ENCODE measurements at places on chromosomes 6 and 20.
A peak's percentile ranks its signal among the peaks of the same experiment; 100 is the strongest.

GRCh38 chr6:34338811-34339210 is 53.7 kb downstream of the NUDT3 start:
- DNase-seq, result no peak

DNA sequence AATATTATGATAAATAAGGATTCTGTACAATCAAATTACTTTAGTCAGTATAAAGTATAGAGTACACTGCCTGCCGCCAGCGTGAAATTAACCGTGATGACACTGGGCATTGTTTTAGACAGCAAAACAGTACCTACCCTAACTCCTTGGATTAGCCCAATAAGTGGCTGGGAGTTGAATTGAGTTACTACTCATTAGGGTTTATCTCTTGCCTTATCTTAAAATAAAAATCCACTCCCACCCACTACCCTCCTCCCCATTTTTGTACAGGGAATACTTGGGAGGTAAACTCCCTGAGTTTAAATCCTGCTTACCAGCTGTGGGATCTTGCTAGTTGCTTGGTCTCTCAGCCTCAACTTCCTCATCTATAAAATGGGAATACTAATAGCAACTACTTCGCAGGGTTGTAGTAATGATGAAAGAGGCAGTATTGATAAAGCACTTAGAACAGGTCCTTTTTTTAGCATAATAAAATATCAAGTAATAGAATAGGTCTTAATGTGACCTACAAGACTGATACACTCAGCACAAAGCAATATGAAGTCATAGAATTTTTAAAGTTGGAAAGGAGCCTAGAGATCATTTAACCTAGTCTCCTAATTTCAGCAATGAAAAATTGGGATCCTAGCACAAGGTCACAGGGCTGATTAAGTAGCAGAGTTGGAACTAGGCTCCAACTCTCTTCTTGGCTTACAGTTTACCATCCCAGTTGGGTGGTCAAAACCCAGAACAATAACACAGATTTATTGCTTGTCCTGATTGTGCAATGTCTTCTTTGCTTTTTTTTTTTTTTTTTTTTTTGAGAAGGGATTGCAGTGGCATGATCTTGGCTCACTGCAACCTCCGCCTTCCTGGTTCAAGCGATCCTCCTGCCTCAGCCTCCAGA is 23.8 kb downstream of the PHACTR2 start:
- no peak for DNase-seq

- DNase-seq, result no peak
These were observed 32.0 kb upstream of the SUMO4 start for GRCh38 chr6:149368065-149368464.

- no peak for DNase-seq
These were observed 167.8 kb upstream of the UST start for GRCh38 chr6:148578837-148579565.

GRCh38 chr6:13870214-13870830 is 54.4 kb upstream of the RNF182 start:
- DNase-seq, result no peak

DNA sequence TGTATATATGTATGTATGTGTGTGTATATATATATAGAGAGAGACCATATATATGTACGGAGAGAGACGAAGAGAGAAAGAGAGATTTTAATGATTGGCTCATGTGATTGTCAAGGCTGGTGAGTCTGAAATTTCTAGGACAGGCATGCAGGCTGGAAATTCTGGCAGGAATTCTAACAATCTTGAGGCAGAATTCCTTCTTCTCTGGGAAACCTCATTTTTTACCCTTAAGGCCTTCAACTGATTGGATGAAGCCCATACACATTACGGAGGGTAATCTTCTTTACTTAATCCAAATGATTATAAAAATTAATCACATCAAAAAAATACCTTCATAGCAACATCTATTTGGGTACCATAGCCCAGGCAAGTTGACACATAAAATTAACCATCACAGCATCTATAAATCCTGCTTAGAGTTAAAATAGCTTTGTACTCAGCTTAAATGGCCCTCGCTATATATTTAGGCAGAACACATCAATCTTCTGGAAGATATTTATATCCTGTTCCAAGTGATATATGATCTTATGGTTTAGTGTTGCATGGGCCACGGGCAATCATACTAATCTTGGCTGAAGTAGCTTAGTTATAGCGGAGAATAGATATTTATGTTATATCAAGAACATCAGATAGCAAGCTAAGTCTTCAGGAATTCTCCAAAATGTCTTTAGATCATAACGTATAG is 36.6 kb downstream of the ABRACL start:
- no peak for DNase-seq

DNA sequence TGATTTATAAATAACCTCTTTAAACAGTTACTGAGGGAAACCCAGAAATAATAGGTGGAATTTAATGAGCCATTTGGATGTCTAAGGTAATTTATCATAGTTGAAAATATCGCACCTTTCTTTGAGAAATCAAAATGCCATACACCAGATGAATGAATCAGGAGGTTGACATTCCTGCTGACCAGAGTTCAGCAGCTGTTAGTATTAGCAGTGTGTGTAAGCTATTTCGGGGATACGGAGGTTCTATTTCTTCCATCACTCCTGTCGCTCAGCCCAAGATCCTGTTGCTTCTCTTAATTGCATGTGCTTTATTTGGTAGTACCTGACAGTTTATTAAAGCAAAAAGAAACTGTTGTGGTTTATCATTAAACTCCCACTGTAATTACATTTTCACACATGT is 67.1 kb downstream of the HDGFL1 start:
- DNase-seq, result no peak

- DNase-seq, result no peak
These were observed 6.0 kb downstream of the SRSF6 start for GRCh38 chr20:43463527-43464218.

DNA sequence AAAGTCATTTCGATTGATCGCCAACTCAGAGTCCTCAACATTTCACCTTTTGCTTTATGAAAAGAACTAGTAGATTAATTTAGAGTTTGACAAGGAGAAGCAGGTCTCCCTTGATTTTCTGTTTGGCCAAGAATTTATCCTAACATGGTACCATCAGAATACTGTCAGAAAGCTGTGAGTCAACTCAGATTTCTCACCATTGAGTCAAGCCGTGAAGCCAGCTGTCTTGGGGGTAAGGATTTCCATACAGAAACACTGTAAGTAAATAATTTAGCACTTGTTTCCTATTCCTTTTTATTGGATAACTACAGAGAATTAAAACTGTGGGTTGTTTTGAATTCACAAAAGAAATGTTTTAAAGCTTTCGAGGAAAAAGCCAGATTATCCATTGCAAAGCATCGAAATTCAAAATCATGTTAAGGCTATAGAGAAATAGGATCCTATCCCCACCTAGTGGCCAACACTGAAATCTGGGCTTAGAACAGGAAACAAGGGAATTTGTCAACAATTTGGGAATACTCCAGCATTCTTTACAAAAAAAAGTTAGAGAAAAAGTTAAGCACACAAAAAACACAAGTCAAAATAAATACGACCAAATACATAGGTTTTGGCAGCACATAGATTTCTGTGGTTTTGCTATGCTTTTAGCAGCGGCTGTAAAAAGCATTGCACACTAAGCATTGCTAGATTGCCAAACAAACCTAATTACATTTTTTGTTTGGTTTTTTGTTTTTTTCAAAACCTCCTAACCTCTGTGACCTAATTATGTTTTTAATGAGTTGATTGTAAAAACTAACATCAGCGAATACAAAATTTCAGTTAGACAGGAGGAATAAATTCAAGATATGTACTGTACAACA is 44.2 kb downstream of the COL11A2 start:
- DNase-seq, result no peak

- DNase-seq, result no peak
These were observed 300.7 kb downstream of the RNGTT start for GRCh38 chr6:88662653-88663174.

- DNase-seq, result no peak
These were observed 129.0 kb downstream of the ANKRD60 start for GRCh38 chr20:58099291-58099935.

DNA sequence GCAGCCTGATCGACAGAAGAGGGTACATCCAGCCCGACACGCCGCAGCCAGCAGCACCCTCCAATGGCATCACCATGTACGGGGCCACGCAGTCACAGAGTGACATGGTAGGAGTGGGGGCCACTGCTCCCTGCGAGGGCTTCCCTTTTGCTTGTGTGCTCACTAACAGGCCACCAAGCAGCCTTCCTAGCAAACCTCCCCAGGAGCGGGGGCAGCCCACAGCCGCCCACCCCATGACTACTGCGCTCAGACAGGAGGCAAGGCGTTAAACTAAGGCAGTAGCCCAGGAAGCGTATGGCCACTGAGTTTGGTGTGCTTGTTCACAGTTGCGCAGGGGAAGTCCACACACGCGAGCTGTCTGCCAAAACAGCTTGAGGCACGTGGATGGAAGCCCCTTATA is 169.5 kb upstream of the SNX9 start:
- DNase-seq, result no peak

DNA sequence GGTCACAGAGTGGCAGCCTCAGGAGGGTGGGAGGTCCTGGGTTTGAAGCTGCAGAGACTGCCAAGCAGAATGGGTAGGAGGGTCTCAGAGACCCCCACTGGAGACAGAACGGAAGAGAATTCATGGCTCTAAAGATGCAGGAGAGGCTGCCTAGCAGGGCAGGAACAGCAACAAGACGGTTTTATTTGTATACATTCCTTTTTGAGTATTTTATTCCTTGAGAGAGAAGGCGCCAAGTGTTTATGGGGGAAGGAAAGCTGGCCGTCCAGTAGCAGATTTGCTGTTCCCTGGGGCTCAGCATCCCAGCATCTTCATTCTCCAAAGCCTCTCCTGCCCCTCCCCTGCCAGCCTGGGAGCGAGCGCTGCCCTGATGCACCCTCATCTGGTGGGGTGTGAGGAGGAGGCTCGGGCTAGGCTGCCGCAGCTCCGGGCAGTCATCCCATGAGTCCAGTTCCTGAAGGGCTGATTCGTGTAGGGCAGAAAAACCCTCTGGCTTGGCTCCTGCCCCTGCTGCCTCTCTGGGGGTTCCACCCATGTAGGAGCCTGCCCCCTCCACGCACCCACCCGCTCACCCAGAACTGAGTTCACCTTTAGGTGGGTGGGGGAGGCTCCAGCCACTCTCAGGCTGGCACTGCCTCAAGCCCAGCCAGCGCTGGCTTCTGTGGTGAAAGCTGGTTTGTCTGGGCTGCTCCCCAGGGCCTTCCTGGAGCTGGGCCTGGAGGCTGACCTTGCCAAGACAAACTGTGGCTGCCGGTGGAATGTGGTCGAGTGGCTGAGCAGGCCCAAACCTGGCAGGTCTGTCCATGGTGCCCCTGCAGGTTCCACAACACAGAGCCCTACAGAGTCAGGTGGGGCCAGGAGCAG is 32.4 kb downstream of the CPXM1 start:
- no peak for DNase-seq

DNA sequence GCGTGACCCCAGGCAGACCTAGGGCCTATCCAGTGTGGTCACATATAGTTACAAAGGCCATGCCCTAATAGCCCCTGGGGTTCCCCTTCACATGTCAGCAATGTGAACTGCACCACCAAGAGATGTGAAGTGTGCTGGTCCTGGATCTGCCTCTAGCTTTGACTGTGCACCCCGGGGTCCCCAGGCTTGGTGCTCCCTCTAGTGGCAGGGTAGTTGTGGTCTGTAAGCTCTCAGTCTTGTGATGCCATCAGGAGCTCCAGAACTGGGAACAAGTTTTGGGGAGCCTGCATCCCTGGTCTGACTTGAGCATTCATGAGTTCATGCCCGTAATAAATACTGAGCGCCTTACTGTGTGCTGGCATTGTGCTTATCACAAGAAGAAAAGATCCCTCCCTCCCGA is 143.4 kb downstream of the DHX35 start:
- no peak for DNase-seq

DNA sequence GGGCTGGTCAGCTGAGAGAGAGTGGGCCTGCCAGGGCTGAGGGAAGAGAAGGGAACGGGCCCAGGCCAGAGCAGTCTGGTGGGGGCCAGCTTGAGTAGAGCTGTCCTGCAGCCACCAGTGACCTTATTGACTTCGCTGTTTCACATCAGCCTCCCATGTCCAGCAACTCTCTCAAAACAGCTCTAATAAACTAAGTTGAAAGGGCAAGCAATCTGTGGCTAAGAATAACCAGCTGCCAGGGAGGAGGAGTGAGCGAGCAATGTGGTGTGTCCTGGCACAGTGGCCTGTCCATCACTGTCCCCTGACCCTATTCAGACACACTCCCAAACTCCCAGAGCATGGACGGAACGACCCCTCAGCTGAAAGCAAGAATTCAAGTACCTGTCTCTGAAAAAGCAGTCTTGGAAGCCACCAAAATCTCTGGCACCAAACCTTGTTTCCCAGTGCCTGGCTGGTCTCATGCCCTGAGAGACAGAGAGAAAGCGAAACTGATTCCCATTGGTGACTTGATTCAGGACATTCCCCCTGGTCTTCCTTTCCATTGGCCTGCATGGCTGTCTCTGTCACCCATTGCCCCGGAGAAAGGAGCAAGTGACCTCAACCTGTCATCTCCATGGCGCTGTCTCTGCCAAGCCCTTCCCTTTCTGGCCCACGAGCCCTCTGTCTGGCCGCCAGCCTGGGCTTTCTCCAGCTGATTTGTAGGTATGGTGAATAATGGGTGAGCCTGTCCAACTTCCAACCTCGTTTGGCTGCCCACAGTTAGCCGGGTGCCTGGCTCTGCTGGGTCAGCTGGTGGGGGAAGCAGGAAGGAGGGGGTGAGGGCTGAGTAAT is at the start of gene DDO:
Gene DDO (minus strand): TSS at position 490 of the 831 bp plus-strand sequence. CDS start 2,113 bp downstream, outside the sequence.
- no peak for DNase-seq

DNA sequence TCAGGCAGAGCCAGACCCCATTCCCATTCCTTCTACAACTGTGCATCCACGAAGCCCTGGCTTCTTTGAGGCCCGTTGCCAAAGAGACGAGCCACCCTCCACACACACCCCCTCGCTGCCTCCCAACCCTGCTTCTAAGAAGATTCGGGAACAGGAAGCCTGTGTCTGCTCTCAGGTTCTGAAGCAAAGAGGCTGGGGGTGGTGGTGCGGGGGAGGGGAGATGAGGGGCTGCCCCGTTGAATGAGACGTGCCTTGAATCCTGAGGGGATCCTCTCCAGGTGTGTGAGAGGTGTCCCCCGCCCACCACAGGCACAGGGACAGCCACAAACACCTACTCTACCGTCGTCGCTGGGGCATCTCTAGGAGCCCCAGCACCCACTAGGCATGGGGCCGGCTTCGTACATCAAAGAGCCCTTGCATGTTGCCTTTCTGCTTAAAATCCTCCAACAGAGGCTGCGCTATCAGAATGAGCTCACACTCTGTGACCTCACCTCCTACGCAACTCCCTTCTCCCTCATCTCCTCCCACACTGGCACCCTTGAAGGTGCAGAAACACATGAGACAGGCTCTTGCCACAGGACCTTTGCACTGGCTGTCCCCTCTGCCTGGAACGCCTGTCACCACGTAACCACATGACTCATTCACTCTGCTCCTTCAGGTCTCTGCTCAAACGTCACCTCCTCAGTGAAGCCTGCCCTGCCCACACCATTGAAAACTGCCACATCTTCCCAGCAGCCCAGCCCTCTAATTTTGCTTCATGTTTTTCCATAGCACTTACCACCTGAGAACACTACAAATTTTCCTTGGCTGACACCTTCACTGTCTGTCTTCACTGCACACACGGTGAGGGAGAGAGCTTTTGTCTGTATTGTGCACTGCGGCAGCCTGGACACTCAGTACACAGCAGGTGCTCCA is 58.5 kb downstream of the PREX1 start:
- peak; percentile 87 for DNase-seq

GRCh38 chr20:38209736-38210405 is 44.8 kb upstream of the TGM2 start:
- no peak for DNase-seq

GRCh38 chr6:5025911-5026819 is 22.3 kb upstream of the RPP40 start:
- no peak for DNase-seq

- DNase-seq, result peak; percentile 54
These were observed at the start of gene RAD21L1 for GRCh38 chr20:1225783-1226654. Gene RAD21L1 (plus strand): TSS chr20:1226044. CDS start chr20:1228454, 2,410 bp downstream.
